Naive B cell (primary cell): ENCODE measurements at places on chromosomes 1 and 21.

DNA sequence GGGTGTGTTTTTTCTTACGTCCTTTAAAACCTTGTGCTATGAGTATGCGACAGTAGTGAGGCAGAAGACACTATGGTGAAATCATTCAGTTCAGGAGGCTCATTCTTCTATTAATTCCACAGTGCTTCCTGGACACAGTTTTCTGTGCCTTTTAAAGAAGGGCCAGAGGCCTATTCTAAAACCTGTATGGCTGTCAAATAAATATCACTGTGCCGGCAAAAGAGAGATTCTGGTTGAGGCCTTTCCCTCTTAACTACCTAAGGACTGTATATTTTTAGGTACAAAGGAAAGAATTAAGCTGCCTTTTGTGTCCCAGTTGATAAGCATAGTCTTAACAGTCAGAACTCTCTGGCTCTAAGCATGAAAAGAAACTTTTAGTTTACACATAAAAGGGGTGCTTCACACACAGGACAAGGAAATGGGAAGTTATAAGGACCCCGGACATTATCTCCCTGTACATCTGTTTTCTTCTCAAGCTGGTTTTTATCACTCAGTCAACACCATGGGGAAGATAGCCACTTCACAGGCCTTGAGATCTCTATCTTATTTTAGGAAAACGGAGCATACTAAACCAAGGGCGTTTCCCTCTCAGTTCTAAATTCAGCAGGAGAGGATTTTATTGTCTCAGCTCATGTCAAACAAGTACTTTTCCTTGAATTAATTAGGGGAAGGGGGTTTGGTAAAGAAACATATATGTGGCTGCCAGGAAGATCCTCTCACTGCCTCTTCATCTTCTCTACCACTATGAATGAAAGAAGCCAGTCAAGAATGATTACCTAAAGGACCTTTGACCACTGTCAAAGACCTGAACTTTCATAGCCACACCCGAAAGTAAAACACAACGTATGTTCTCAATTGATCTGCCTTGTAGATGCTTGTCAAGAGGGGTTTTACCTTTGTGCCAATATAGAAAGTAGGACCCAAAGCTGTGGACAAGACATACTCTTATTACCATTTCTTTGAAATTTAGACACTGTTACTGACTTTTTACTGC lies 71.4 kb upstream of the HSPA13 start:
- DNase-seq = no peak

- no peak for DNase-seq
Measured at GRCh38 chr1:28917757-28918118, 3.4 kb downstream of the EPB41 start.

DNA sequence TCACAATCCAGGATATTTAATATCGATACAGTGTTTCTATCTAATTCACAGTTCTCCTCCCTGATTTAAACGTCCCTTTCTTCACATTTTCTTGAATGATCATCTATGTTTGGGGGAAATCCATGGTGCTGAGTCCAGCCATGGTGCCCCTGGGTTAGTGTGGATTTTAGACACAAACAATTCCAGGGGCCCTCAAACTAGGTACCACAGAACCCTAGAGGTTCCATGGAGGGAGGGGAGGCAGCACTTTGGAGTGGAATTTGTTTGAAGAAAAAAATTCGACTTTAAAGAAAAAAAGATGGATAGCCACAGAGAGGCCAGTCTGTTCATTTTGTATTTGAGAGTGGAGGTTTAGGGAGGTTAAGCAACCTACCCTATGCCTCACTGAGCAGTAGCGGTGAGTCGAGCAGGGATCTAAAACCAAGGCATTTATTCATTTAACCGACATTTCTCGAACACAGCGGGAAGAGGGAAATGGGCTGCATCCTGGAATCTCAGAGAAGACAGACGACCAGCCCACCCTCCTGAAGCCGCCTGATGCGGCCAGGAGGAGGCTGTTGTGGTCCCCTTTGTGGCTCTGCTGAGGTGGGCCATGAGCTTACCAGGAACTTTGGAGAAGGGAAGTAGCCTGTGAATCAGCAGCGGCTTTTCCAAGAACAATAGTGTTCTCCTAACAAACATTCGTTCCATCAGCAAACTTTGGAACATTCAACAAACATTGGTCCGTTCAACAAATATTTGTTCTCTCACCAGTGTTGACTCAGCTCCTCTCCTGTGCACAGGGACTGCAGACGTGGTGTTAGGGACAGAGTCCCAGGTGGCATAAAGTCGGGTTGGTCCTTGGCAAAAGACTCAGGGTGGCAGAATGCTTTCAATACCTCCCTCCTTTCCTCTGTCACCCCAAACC lies 103.5 kb upstream of the ZBTB40 start:
- DNase-seq = no peak

DNA sequence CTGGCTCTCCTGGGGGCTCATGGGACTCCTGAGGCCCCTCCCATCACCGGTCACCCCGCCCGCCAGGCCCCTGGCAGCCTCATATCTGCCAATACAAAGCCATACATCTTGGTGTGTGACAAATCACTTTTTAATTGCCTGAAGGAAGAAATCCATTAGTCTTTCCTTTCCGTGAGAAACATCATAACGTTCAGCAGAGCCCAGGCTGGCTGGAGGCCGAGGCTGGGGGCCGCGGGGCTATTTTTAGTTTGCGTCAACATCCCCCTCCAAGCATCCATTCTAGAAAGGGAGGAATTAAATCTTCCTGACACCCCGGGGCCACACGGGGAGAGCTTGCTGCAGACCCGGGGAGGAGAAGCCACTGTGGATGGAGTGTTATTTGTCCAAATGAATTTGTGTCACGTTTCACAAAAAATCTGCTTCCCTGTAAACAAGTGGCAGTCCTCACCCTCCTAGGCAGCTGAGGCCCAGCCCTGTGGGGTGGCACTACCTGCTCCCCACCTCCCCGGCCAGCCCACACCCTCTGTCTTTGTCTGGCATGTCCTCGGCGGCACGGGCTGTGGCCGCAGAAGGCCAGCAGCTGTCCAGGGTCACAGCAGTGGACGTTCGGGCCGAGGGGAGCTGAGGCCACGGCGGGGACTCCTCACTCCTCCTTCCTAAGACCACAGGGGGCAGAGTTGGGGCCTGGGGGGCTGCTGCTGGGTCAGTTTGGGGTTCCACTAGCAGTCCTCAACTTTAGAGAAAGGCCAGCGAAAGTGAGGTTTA lies 236.9 kb upstream of the VAMP3 start:
- DNase-seq = no peak

DNA sequence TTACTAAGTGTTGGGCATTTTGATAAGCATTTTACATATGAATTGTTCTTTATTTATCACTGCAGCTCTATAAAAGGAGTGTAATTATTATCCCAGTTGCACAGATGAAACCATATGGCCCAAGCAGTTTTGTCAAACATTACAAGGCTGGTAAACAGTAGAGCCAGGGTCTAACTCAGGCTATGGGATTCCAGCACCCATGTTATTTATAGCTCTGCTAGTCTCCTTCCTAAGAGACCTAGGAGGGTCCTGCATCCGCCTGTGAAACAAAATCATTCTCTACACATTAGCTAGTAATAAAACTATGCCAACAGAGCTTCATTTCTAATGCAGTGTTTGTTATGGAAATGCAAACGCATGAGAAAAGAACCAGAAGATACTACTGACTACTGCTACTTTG lies 58.6 kb downstream of the IL23R start:
- DNase-seq = no peak

- DNase-seq = no peak
Measured at GRCh38 chr1:45337630-45338325, 2.2 kb upstream of the TOE1 start.

GRCh38 chr1:47872886-47873285 lies 124.3 kb downstream of the TRABD2B start:
- no peak for DNase-seq

DNA sequence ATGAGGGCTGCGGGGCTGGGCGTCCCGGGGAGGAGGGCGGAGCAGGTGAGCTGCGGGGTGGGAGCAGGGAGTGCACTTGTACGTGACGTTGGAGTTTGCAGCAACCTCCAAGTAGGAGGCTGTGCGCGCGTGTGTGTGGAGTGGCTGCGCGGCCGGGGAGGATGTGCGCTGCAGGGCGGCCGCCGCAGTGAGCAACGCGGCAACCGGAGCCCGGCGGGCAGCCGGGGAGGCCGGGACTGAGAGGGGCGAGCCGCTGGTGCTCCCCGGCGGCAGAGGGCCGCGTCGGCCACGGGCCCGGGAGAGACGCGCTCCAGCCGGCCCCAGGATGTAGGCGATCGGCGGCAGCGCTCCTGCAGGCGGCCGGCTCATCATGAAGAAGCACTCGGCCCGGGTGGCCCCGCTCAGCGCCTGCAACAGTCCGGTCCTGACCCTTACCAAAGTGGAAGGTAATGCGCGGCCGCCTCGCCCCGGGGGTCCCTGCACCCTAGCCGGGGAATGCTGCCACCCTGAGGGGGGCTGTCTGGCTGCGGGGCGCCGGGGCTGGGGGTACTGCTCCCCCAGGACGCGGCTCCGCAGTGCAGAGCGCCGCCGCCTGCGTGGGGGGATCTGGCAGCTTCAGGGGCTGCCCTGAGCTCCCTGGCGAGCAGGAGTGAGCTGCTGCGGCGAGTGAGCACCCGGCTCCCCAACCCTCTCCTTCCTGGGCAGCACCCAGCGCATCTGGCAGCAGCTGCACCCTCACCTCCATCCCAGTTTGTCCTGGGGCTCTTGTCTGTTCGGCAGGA lies 158.9 kb upstream of the COA6 start:
- no peak for DNase-seq
